Left lobe of liver (tissue), 2 donors: ENCODE measurements at places on chromosomes 2 and 18. TPM values are rescaled to one million over a fixed set of nuclear protein-coding genes. Genes with fewer than 3 reads are reported as not detected.

- no peak for DNase-seq
Measured at GRCh38 chr2:58860586-58860985, 619.5 kb upstream of the FANCL start.

DNA sequence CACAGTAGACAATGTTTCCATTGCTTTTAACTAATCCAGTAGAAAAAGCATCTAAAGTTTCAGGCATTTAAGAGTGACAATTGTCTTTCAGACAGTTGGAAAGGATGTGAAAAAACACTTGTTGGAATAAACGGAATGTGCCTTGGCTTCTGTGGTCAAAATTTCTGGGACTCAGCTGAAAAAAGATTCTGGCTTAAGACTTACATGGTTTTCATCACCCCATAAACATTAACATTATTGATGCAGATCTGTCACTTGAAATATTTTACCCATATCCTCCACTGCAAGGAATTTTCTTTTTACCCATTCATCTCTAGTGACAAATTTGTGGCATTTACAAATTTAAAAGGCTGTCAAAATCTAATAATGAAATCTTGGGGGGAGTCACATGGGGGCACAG, 166.0 kb downstream of the SRBD1 start:
- no peak for DNase-seq

- DNase-seq, result no peak
Measured at GRCh38 chr2:11571170-11571569, 37.3 kb downstream of the GREB1 start.

DNA sequence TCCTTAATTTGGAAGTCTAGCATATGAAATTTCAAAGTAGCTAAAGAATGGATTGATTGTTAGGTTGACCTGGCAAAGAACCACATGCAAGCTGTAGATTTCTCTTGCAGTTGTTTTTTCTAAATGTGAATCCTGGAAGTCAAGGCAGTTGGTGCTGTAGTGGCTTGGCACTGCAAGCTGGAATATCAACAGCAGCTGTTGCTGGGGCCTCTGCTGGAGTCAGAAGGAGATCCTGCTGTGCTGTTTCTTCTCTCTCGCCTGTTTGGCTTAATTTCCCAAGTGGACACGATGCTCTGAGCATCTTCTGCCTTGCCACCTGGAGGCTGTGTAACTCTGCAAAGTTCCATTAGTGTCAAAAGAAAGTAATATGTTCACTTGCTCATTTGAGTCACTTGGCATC, 12.6 kb downstream of the PIK3C3 start:
- DNase-seq, result no peak

LIMS2 gene
- total RNA-seq, result 31.0 TPM

DNER gene
- total RNA-seq, result 0.10 TPM
